ENCODE measurements at places on chromosomes 1 and 21.

DNA sequence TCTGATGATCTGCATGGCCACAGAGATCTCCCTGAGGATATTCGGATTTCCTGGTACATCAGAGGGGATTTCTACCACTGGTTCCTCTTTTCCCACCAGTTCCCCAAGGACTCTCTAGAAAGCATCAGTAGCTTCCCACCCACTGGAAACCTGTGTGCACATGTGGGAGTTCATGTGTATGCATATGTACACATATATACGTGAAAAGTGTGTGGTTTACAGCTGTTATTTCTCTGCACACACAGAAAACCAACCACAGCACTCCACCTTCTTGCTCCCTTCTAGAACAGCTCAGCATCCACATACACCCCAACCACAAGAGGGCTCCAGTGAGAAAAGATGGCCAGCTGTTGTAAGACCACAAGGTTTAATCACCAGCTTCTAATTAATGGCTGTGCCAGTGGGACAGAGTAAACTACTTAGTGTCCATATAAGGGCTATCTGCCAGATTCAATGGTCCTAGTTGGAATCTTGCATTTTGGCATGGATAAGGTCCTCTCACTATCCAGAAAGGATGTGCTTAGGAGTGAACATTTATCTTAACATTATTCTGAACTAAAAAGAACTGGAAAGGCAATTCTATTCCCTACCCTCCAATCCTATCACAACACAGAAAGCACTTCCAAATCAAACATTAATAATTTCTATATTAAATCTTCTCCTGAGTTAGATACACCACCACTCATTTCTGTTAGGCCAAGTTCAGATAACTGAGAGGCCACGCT is 24.1 kb downstream of the GPR3 start:
- no peak for DNase-seq

- DNase-seq: no peak
Observed at GRCh38 chr1:117137281-117137855, 15.8 kb upstream of the TRIM45 start.

DNA sequence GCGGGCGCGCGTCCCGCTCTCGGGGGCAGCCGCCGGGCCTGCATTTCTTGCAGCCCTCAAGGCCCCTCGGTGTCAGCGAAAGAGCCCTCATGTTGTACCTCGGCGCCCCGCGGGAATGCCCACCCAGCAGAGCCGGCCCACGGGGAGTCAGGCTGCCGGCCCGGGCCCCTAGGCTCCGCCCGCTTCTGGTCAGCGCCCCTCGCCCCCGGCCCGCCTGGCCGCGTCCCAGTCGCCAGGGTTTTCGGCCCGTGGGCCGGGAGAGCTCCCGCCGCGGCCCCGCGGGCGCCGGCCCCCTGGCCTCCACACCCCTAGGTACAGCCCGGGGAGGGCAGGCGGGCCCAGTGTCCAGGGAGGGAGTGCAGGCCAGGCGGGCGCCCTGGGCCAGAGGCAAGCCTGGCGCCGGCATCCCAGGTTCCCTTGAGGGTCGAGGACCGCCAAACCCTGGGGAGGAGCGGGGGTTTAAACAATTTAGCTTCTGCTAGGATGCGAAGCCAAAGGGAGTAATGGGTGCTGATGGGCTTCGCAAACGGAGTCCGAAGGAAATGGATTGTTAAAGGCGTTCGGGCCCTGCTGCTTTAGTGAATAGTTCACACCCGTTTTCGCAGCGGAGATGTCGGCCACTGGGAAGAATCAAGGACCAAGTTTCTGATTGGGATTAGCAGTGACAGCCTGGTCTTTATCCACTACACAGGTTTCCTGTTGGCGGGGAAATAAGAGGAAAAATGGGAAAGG is 486 bp upstream of the KCNA3 start:
- DNase-seq: no peak

DNA sequence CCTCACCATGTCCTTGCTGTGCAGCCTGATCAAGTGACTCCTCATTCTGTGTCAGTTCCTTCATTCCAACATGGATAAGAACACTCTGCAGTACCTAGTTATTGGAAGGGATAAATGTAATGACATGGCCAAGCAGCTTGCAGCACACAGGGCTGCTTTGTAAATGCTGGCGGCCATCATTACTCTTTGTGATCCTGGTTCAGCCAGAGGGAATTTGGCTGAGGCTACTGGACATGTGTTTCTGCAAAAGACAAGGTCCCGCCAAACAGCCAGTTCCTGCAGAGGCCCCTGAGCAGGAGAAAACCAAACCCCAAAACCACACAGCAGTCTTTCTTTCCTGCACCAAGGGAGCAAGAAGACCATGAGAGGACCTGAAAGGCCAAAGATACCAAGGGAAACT is 495.8 kb downstream of the AJAP1 start:
- no peak for DNase-seq

DNA sequence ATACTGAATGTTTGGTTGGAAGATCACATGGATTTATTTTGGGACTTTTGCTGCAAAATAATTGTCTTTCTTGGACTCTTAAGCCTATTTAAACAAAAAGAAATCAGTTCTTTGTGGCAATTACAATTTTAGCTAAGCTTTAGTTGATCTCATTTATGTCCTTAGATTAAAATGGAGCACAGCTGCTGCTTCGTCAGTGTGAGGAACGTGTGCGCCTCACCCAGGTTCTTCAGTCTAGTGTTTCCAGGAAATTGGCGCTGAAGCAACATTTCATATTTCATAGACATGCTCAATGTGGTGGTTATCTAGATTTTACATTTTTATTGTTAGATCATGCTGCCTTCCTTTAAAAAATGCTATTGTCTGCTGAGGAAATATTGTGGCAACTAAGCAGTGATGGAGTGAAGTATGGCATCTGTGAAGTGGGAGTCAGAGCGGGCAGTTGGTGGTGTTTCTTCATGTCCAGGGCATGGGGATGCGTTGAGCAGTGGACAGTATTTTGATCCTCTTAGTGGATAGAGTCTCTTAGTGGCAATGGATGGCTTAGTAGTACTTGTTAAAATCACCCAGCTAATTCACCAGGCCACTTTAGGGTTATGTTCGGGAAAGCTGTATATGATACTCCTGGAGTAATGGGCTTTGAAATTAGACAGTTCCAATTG is 5.6 kb downstream of the DDI2 start:
- DNase-seq: no peak

GRCh38 chr1:154478639-154479038 is 23.4 kb upstream of the TDRD10 start:
- no peak for DNase-seq

- no peak for DNase-seq
Observed at GRCh38 chr1:156752843-156753482, 1.5 kb upstream of the HDGF start.

- no peak for DNase-seq
Observed at GRCh38 chr21:39809936-39810335, 57.3 kb upstream of the PCP4 start.

DNA sequence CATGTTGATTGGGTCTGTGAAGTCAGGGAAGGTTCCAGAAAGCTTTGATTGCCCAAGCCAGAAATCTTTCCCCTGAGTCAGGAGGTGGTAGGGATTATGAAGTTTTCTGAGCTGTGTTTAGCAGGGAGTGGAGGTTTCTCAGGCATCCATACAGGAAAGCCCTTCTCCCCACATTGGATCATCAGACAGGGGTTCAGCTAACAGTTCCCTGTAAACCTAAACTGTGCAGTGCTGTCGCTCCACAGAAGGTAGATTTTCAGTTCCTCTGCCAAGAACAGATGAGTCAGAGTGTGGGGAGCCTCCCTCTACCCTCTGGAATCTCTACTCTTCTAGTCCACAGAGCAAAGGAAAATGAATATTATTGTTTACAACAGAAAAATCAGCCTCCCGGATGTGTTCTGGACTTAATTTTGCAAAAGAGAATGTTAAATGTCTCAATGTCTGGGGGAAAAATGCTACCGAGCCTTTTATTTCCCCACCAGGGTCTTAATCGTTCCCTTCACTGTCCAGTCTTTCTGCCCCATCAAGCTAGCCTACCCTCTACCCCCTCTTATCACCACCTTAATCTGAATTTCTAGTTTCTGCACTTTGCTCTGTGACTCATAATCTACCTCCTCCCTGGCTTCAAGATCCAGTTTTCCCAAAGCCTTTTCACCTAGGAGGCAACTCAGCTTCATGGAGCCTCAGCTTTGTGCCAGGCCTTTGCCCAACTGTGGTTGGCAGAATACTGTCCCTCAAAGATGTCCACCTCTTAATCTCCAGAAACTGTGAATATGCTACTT is 355.6 kb downstream of the PRDM2 start:
- no peak for DNase-seq

DNA sequence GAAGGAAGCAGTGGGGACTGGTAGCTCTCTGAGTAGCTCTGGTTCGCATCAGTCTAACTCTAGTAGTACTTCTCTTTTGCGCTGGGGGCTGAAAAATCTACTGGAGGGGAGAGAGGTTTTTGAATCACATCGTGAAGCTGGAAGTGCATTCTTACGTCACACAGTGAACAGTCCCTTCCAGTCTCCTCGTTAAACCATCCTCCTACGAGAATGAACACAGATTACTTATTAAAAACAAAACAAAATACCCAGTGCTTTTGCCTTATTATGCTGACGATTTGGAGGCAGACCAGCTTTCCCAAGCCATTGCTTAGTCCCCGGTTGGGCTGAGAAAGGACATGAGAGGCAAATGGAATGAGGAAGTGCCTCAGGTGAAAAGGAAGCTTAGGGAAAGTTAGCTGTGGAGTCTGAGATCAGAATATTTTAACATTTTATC is 16.1 kb downstream of the HUNK start:
- no peak for DNase-seq

GRCh38 chr1:52669696-52670095 is 28.5 kb downstream of the COA7 start:
- DNase-seq: no peak

DNA sequence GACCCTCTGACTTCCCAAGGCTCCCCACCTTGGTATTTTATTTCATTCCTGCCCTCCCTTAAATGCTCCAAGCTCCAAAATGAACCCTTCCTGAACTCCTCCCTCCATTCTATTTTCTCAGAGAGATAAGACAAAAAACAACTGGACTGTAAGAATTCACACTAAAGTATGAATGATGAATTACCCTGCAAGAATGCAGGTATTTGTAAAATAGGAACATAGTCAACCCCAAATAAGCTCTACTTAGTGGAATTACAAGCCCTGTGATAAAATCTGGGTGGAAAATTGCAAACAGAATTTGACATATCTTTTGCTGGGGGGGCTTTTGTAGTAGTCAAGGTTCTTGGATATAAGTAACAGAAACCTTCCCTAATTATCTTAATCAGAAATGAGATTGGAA is 67.8 kb upstream of the GJA8 start:
- no peak for DNase-seq

DNA sequence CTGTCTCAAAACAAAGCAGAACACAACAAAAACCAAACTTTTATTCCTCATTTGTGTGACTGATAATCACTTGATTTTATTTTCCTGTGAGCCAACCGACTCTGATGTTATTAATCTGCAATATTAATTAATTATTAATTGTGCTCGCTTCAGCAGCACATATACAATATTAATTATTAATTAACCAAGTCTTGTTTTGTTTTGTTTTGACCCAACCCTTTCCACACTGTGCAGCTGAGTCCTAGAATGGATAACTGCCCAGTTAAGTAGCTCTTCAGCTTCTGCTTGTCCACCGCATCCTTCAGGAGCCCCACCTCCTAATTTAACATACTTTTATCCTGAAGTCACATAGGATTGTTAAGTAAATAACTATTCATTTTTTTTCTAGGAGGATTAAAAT is 47.4 kb upstream of the EXO1 start:
- no peak for DNase-seq

GRCh38 chr1:111878649-111879048 is 110.8 kb downstream of the KCND3 start:
- no peak for DNase-seq

GRCh38 chr1:159598196-159598595 is 10.6 kb downstream of the APCS start:
- DNase-seq: no peak

DNA sequence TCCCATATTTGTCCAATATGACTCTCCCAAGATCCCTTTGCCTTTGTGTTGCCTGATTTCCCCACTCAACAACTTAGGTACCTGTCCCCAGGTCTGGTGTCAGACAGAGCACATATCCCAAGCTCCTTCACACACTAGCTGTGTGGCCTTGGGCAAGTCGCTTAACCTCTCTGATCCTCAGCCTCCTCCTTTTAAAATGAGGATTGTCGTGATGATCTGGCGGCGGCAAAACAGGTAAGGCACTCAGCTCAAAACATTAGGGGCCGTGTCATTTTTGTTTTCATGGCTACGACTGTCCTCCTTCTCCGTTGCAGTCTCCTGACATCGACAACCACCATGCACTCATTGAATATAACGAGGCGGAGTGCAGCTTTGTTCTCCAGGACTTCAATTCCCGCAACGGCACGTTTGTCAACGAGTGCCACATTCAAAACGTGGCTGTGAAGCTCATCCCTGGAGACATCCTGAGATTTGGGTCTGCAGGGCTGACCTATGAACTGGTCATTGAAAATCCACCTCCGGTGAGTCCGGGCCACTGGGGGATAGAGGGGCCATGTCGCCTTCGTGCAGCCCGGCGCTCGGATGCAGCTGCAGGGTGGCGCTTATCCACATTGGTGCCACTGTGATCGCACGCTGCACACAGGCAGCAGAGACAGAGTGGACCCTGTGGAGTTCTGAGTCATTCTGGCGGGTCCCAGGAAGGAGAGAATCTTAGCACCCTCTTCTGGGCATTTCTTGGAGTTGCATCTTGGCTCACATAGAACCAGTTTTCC is 25.2 kb downstream of the FHAD1 start:
- no peak for DNase-seq

Data from stimulated activated CD4-positive, alpha-beta T cell treated with anti-CD3 and anti-CD28 coated beads, Interleukin-12 subunit alpha, Interleukin-12 subunit beta, amount 100 ng/mL, for 24 hours (primary cell).